ENCODE measurements at places on chromosomes 5 and 9.

DNA sequence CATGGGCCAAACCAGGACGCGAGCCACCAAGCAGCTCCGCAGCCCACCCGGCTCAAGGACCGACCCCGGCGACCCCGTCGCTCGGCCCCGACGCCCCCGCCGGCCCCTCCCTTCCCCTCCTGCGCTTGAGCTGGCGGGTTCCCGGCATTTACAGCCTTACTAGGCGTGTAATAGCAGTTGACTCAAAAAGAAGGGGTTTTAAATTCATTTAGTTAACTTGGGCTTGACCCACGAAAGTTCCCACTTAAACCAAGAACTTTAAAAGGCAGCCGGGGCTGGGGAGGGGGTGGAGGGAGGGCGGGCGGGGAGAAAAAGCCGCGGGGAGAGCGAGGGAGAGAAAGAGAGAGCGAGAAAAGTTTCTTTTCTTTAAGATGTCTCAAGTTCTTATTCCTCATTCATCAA, 636 bp downstream of the PRDM12 start:
- DNase-seq, result no peak

GRCh38 chr5:142904416-142904815, 134.2 kb downstream of the ARHGAP26 start:
- peak; percentile 28 for DNase-seq

- peak; percentile 1 for DNase-seq
Observed at GRCh38 chr9:128895556-128895955, 13.6 kb downstream of the LRRC8A start.

DNA sequence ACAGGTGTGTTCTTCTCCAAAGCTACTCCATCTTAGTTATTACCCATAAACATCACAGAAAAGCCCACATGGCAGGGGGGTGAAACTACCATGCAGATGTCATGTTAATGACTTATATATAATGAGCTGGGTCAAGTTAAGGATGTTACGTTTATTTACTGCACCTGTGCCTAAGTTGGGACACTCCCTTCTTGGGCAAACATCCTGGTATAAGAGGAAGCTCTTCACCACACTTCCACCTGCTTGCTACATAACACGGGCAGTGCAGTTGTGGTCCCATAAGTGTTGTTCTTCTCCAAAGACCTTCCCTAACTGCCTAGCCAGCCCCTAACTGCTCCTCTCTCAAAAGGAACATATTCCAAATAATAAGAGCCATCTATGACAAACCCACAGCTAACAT, 9.3 kb upstream of the ZCCHC9 start:
- DNase-seq, result no peak

DNA sequence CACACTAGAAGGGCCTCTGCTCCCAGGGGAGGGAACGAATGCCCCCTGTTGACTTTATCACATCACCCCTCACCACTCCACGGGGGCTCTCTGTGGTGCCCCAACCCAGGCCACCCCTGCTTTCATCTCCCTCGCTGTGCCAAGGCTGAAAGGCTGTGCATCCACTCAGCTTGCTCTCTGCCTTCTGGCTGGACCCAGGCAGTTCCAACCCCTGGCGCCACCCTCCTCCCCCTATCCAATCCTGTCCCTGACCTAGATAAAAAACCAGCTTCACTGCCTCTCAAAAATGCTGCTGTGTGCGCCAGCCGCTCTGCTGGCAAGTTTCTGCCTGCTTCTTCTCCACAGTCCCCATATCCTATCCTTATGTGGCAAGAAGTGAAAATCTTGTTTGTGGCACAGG, 22.4 kb upstream of the CORO2A start:
- DNase-seq, result no peak

DNA sequence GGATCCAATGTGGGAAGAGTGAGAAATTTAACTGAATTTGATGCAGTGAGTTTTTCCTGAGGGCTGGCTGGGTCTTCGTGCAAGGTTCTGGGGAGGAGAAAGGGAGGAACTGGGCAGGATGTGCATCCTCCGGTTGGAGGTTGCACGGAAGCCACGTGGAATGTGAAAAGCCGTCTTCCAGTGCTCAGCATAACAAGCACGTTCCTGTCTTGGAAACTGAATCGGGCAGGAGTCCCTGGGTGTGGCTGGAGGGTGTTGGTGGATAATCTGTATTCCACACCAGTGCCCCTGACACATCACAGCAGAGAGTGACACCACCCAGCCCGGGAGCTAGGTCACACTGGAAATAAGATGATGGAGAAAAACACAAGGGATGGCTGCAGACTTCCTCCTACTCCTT, 154.3 kb downstream of the C5orf15 start:
- DNase-seq, result no peak

DNA sequence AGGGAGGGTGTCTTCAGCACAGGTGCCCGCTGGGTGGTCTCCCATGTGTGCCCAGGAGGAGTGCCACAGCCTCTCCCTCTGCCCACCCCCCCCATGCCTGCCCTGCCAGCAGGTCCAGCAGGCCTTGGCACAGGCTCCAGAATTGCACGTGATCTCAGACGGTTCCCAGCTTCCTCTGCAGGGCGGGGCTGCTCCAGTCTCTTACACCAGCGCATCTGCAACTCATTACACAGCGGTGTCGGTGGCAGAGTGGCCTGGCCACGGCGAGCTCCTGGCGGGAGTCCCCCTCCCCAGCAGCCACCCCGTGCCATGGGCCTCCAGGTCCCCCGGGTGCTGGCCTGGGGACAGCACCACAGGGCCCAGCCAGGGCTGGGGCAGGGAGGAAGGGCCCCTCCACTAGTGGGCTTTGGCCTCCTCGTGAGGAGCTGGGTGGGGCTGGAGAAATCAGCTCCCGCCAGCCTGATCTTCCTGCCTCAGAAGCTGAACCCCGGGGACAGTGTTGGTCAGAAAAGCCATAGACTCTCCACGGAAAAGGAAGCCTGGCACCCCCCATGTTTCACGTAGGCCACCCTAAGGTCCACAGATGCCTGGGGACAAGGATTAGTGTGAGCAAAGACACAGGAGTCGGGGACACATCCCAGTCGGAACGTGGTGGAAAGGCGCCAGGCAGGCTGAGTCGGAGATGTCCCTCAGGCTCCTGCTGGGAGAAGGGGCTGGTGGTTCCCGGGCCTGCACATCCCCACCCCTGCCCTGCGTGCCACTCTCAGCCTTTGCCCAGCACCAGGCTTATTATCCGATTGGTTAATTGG, 40.2 kb downstream of the RXRA start:
- DNase-seq, result peak; percentile 79

- DNase-seq, result no peak
Observed at GRCh38 chr5:101425339-101425859, 522.3 kb upstream of the ST8SIA4 start.

DNA sequence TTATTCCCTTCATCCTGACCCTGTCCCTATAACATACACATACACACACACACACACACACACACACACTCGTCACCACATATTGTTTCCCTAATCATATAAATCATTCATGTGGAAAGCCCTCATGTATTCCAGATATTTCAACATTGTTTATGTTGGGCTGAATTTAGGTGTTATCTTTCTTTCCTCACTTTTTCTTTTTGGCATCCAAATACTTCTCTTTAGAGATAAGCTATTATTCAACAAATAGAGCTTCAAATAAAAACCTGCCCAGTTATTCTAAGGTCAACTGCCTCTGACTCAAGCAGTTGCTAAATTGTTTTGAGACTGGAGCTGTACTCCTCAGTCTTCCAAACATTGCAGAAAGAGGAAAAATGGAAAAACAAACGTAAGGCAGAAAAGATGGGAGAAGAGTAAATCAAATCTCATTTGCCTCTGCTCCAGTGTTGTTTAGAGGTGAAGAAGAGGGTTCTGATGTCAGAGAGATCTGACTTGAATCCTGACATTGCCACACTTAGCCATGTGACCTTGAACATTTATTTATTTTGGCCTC, 215.7 kb downstream of the GAS1 start:
- DNase-seq, result no peak

- DNase-seq, result no peak
Observed at GRCh38 chr5:118441034-118441433, 547.3 kb downstream of the DTWD2 start.

DNA sequence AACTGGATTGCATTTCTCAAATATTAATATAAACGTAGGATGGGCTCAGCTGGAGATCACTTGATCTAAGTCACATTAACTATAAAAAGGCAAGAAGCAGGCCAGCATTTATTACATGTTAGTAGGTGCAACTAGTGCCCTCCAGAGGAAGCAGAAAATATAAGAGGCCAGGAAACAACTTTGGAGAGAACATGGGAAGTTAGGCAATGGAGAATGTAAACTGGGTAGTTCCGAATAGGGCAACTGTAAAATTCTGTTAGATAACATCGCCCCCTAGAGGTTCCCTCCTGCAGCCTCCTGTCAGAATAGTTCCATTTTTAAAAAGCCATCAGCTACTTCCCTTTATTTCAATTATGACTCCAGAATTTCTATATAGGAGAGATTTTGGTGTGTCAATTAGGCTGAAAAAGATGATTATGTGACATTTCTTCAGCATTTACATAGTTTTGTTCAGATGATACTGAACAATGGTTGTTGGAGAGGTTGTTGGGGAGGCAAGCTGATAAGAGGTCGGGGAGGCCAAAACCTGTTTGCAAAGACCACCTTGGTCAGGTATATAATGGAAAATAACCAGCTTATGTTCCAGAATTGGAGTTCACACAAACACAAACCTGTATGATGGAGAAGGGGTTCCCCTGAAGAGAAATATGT, 22.4 kb downstream of the CCL28 start:
- DNase-seq, result peak; percentile 68

DNA sequence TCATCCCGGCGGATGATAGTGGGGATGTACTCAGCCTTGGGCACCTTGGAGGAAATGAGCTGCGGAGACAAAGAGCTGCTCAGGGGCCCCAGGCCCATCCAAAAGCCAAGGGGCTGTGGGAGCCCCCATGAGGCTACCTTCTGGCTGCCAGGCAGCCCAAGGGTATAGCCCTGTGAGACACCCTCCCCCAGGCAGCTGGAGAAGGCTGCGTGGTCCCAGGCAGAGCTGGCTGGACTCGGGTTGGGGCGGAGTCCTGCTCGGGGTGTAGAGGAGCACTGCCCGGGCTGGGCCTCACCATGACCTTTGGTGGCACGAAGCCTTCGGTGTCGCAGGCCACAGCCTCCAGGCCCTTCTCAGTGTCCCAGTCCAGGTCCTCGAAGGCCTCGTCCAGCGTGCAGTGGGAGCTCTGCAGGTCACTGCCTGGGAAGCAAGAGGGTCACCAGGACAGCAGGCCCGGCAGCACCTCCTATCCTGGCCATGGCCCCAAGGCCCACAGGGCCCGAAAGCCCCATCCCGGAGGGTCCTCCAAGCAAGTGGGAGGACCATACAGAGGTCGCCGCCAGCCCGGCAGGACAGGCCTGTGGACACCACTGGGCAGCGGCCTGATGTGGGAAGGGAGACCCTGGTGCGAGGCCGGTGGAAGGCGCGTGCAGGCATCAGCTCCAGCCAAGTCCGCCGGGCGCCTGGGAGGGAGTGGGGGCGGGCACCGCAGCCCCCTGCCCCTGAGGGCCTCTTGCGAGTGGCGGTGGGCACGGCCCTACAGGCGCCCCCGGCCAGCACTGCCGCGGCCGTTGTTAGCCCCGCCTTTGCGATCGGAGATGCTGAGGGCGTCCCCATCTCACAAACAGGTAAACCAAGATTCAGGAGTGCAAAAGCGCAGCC, 6.1 kb downstream of the NSMF start:
- peak; percentile 8 for DNase-seq

GRCh38 chr5:3844266-3844665, 248.6 kb downstream of the IRX1 start:
- no peak for DNase-seq

DNA sequence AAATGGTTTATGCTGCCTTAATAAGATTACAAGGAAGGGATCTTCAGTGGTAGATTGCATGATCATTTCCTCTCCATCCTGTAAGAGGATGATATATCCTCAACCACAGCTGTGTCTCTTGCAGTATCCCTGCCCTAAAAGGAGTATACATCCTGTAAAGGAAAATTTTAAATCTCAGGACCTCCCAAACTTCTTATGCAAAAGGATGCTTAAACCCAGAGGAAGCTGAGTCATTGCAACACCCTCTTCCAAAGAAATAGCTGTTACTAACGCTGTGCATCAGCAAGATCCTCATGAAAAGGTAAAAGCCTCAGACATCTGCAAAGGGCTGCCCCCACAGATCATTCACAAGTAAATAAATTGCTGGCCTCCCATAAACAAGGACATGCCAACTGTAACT, 599.0 kb downstream of the PRELID2 start:
- DNase-seq, result no peak

GRCh38 chr5:179262126-179262920, 82.9 kb downstream of the ADAMTS2 start:
- no peak for DNase-seq

DNA sequence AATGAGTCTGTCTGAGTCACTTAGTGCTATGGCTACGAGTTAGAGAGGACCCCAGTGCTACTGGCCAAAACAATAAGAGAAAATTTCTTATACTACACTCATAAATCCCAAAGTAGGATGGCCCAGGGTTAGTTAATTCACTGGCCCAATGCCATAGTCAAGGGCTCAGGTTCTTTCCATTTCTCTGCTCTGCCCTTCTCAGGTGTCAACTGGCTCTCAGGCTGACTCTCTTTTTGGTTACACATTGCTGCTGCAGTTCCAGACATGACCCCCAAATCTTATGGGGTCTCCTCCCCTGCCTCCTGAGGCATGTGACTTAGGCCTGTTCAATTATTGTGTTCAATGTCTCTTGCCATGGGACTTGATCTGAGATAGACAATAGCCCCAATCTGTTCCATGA, 70.4 kb downstream of the ARHGEF37 start:
- no peak for DNase-seq

DNA sequence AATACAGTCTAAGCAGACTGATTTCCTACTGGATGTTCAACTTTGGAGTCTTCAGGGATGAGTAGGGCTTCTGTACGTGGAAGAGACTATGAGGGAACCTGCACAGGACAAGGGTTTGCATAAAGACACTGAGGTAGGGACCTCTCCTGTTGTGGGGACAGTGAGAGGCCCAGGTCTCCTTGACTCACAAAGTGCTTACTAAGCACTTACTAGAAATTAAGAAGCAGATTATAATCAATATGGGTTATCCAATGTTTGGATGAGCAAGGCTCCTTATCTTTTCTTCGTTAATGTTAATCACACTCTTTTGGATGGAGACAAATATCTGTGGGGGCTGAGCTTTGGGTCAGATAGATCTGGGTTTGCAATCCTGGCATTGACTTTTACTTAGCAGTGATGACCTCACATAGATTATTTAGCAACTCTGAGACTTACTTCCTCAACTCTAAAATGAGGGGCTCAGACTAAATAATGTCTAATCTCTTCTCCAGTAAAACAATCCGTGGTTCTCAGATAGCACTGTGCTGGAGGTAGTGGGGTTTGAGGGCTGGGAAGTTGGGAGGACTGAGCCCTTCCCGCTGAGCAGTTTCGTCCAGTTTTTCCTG, 45.9 kb downstream of the PDCD1LG2 start:
- DNase-seq, result no peak

- no peak for DNase-seq
Observed at GRCh38 chr9:88736136-88736637, 201.2 kb downstream of the NXNL2 start.

DNA sequence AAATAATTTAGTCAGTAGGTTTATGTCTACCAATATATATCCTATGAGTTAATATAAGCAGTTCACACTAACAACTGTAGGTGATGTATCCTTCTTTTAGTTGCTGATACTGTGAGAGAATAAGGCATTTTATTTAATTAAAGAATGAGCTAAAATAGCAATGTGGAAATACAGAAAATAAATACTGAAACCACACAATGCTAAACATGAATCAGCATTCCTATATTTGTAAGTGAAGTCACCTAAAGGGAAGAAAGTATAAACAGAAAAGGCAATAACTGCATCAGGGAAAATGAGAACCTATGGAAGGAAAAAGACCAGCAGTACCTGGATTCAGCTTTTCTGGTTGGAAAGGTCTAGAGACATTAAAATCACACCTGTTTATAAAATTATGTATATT, 336.0 kb downstream of the PDE4D start:
- no peak for DNase-seq
